ENCODE measurements at places on chromosomes 1 and 21. TPM values are rescaled to one million over a fixed set of nuclear protein-coding genes. Genes with fewer than 3 reads are reported as not detected.

The TPTE gene
- not detected for total RNA-seq

The KMO gene
- 14.2 TPM for total RNA-seq

The CD34 gene
- total RNA-seq = not detected

The FAM89A gene
- total RNA-seq = 8.5 TPM

The TUT4 gene
- 70.8 TPM for total RNA-seq

The TTC3 gene
- 86.4 TPM for total RNA-seq

DNA sequence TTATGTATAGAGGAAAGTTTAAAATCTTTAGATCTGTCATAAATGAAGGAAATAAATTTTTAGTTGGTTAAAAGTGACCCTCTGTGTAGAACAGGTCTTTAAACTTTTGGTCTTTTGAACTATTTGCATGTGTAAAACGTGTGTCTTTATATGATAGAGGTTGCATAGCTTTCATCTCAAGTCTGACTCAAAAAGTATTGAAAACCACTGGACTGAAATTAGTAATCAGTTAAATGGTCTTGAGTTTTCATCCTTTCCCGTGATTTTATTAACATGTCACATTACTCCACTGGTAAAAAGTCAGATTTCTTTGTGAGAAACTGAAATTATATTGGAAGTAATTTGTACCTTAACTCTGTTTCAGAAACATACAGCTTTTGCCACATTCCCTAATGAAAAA, 1.8 kb downstream of the RNPC3 start:
- DNase-seq = no peak

- no peak for DNase-seq
Observed at GRCh38 chr1:30631700-30632099, 91.7 kb downstream of the MATN1 start.

DNA sequence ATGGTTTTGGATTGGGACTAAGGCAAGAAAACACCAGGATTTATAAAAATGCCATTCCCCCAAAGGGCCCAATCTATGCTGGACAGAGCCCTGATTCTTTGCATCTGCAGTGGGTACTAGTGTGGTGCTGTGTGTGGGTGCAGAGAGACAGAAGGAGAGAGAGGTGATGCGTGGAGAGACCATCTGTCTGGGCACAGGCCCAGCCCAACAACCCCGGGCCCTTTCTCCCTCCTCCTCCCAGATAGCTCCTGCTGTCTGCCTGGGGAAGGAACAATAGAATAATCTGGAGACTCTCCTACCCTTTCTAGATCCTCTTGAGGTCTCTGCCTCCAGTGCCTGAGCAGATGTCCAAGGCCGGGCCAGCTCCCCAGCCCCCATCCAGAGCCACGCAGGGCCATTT, 15.1 kb downstream of the KIAA1614 start:
- DNase-seq = no peak

- DNase-seq = no peak
Observed at GRCh38 chr1:99544328-99544727, 101.6 kb upstream of the PALMD start.

- no peak for DNase-seq
Observed at GRCh38 chr1:40339420-40340323, 22.6 kb upstream of the COL9A2 start.

DNA sequence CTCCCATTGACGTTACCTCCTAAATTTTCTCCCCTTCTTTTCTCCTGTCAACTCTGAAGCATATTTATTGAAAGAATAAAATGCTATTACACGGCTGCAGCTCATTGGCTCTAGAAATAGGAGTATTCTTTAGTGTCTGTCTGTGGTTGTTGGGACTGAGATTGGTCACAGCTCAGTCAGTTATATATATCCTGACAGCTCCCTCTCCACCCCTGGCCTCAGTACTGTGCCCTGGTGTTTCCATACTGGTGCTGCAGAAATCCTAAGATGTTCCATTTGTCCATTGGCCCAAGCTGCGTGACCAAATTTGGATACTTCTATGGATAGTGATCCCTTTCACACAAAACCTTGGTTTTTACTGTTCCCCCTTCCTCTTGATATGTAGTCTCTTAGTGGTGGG, 67.3 kb downstream of the RALGPS2 start:
- no peak for DNase-seq

- no peak for DNase-seq
Observed at GRCh38 chr1:35714921-35715567, 3.6 kb downstream of the C1orf216 start.

DNA sequence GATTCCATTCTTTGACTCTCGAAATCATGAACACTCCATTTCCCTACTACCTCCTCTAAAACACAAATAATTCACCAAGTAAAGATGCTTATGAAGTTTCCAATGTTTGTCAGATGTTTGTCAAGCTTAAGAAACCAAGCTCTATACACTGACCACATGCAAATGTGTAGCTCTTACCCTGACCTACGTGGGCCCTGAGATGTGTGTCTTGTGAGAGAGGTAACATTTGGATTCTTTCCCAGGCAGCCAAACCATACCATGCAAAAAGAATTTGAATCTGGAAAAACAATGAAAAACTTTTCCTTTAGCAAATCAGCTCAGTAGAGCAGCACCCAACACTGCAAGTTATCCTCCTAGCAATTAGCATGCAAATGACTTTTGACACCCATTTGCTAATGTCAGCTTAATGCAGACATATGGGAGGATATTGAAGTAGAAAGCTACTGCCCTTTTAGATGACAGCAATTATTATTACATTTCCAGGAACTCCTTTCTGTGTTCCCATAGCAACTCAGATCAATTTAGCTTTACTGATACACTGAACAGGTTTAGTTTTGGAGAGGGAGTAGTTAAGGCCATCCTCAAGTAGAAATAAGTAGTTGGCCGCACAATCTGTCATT, 83.2 kb upstream of the RGS4 start:
- DNase-seq = no peak

GRCh38 chr1:206492589-206492988, 14.7 kb upstream of the RASSF5 start:
- DNase-seq = no peak

- DNase-seq = no peak
Observed at GRCh38 chr1:112245114-112245513, 150.9 kb upstream of the CTTNBP2NL start.

DNA sequence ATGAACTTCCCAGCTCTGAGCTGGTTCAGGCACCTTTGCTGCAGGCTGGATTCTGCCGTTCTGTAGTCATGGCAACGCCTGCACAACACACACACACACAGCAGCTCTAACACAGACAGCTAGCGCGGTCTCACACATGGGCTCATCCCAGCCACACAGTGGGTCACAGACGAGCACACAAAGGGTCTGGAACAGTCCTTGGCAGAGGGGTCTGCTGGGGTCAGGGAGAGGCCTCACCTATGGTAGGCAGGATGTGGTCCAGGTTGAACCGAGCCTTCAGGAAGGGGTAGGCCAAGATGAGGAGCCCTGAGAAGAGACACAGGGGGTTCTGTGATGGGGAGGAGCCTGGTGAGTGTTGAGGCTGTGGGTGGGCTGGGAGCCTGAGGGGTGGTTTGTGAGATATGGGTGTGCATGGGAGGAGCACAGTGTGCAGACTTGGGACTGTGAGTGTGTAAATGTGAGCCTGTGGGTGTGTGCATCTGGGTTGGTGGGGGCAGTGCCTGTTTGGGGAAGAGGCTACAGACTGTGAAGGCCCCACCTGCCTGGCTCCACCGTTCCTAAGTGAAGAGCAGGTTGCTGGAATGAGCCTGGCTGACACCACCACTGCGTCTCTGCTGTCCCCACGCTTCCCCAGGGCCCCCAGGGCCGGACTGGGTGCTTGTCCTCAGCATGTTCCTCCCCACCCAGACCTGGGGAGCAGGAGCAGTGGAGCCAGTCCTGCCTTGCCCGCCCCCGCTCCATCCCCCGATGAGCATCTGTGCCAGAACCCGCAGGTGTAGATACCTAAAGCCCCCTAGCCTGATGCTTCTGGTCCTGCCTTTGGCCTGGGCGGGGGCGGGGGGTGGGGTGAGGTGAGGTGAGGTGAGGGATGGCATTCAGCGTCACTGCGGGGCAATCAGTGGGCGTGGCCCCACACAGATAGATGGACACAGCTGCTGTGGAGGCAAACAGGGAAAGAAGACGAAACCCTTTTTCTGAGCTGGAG, 1.5 kb downstream of the KNCN start:
- DNase-seq = peak; percentile 10

GRCh38 chr1:2204415-2205190, 10.0 kb upstream of the FAAP20 start:
- DNase-seq = no peak

- DNase-seq = no peak
Observed at GRCh38 chr1:35350872-35351271, 82.4 kb downstream of the ZMYM4 start.

DNA sequence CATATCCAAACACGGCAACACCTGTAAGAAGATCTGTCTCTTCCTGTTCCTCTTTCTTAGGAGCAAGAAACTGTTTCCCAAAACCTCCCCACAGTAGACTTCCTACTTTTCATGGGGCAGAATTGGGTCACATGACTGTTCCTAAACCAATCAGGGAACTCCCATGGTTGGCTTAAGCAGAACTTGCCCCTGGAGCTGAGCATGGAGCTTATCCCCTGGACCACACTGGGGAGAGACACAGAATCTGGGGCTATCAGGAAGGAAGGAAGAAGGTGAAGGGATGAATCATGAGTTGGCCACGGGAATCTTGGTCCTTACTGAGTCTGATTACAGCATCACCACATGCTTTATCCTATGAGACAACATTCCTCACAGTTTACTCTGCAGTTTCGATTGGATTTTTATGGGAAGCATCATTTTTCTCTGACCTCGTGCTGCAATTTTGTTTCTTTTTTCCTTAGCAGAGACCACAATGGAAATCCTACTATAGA, 81.8 kb downstream of the CDC7 start:
- no peak for DNase-seq

- no peak for DNase-seq
Observed at GRCh38 chr1:188551176-188551575, 1722.4 kb downstream of the PLA2G4A start.

DNA sequence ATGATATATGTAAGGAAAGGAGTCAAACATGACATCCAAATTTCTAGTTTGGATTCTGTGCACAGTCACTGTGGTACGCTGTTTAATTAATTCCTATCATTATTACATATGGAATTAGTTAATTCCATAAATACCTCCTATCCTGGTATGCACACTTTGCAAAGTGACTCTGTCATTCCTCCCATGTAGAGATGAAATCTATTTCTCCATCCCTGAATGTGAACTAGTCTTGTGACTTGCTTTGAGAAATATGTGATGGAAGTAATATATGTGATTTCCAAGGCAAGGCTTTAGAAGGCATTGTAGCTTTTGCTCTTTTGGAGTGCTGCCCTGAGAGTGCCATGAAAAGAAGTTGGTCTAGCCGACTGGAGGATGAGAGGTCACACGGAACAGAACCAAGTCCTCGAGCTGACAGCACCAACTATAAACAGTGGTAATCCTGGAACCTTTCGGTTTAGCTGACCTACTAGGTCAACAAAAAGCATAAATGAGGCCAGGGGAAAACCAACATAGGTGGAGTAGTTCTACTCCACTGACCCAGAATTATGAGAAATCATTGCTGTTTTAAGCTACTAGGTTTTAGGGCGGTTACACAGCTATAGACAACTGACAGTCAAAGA, 1.5 kb downstream of the SELENOF start:
- DNase-seq = peak; percentile 17

DNA sequence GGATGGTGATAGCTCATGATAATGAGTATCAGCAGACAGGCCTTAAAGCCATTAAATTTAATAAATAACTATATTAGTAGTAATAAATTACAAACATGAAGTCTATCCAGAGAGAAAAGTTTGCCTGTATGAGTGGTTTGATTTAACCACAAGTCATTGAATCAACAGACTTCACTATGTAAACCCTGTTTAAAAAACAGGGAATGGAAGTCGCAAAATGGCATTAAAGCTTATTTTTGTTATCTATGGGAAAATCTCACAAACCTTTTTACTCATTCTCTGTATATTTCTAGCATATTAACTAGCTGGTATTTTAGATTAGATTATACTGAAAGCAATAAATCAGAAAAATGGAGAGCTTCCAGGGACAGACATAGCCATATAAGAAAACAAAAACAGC, 45.3 kb downstream of the SASS6 start:
- no peak for DNase-seq

DNA sequence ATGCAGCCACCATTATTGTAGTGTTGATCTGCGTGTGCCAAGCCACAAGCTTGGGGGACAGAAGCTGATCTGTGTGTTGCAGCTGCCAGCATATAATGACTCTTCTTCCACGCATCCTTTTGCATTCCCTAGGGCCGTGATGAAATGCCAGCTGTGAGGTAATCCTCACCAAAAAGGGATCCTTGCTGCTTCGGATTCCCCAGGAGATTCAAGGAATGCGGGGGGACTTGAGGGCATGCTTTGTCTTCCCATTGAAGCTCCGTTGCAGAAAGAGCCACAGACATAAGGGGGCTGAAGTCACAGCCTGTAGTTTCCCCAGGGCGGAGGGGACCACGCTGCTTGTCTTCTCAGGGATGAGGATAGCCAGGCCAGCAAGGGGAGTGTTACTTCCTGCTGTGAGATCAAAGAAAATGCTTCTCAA, 281.6 kb upstream of the FMN2 start:
- DNase-seq = no peak

DNA sequence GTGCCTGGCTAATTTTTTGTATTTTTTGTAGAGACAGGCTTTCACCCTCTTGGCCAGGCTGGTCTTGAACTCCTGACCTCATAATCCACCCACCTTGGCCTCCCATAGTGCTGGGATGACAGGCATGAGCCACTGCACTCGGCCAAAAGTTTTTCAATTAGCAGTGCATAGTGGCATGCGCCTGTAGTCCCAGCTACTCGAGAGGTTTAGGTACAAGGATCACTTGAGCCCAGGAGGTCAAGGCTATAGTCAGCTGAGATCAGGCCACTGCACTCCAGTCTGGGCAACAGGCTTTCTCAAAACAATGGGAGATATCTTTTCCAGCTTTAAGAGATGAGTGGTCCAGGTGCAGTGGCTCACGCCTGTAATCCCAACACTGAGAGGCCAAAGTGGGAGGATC, 30.8 kb downstream of the DAP3 start:
- no peak for DNase-seq

- DNase-seq = no peak
Observed at GRCh38 chr1:2432441-2432844, 20.1 kb upstream of the PEX10 start.

GRCh38 chr1:238772322-238772721, 614.0 kb upstream of the CHRM3 start:
- no peak for DNase-seq

- peak; percentile 21 for DNase-seq
Observed at GRCh38 chr1:184052194-184052559, 647 bp downstream of the TSEN15 start.

DNA sequence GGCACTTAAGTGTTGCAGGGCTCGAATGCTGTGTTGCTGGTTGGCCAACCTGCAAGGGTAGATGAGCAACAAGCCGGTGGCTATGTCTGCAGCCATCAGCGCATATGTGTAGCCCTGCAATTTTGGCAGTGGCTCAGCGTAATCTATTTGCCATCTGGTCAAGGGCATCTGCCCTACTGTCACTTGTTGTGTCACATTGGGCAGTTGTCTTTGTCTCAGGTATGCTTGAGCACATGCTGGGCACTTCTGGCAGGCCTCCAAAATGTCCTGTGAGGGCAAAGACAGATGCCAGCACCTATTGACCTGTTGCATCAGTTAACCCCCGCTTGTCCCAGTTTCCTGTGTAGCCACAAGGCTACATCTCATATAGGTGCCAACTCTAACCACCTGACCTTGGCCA, 111.8 kb downstream of the GDAP2 start:
- no peak for DNase-seq

All from OCI-LY7 (cell line).